Fibroblast of skin of scalp (primary cell): ENCODE measurements at places on chromosomes 2 and 18.

DNA sequence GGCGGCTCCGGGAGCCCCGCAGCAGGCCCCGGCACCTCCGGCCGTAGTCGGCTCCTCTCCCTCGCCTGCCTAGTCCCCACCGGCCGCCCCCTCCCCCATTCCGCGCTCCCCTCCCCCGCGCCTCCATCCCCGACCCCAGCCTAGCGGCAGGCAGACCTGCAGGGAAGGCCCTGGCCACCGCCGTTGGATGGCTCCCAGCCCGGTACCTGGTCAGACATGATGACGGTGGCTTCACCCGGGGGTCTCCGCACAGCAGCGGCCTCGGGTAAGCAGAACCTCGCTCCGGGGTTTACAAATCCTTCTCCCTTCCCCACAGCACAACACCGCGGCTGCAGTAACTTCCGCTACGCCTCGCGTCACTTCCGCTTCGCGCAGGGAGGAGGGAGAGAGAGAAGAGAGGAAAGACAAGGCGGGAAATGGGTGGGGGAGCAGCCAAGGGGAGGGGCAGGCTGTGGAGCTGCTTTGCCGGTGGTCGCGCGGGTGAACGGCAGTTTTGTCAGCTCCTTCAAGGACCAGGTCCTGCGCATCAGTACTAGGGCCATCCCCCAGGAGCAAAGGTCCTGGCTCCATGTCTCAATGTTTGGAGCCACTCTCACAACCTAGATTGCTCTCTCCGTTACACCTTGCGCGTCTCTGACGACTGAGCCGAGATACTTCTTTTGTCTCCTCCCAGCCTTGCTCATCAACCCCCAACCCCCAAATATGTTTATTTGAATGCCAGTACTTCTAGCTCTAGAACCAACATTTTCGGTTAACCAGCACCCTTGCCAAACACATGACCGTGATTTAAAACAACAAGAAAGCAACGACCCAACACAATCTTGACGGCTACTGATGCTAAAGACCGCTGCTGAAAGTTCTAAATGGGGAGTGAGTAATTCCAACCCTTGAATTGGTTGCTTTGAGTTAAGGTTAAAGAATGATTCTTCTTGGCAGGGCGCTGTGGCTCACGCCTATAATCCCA, at the start of gene SUMO1:
Gene SUMO1 (minus strand): TSS at position 364 of the 964 bp plus-strand sequence. CDS start 146 bp downstream, at position 218.
- DNase-seq, result peak; percentile 92

- peak; percentile 75 for DNase-seq
Observed at GRCh38 chr2:37635504-37636380, 35.7 kb downstream of the CDC42EP3 start.

- no peak for DNase-seq
Observed at GRCh38 chr2:141611176-141611571, 519.6 kb downstream of the LRP1B start.

- DNase-seq, result peak; percentile 91
Observed at GRCh38 chr2:226478109-226478809, 321.4 kb downstream of the IRS1 start.

GRCh38 chr2:186709529-186710450, 15.9 kb downstream of the FAM171B start:
- no peak for DNase-seq

DNA sequence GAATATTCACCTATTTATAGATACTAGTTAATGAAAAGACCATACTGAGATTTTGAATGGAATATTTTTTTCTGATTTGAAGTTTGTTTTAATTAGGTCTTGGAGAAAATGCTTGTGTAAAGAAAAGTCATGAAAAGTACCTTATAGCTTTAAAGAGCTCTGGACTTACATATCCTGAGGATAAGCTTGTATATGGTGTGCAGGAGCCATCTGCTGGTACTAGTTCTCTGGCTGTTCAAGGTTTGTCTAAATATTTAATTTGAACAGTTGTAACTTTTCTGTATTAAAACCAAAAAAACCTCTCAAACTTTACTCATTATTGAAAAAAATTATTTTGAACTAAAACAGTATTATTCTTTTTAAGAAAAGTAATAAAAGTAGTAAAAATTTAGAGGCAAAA, 50.1 kb downstream of the UBR3 start:
- DNase-seq, result peak; percentile 24

DNA sequence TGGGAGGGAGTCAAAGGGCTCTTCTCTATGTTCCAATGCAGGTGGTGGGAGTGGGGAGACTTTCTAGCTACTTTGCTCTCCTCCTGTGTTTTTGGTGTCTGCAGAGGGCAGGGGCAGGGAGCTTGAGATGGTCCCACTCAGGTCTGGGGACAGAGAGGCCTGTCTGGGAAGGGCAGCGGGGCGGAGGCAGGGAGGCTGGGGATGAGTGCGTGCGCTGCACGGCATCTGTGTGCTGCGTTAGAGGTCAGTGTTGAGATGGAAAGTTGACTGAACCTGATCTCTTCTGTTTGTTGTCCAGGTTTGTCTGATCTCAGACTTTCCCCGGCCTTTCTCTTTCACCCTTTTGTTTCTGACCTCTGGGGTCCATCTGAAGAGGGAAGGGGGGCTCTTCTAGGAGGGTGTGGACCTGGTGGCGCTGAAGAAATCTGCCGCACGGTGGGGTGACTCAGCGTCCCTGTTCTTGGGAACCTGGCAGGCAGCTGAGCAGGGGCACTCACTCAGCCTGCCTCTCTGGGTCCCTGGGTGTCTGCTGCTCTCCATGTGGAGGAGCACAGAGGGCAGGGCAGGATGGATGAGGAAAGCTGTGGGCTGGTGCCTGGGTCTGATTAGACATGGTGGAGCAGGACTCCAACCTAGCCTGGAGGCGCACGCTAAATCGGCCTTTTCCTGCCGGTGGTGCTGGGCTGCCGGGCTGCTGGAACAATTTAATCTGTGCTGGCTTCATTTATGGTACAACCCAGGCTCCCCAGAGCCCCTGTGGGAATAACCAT, 24.1 kb downstream of the IGFBP2 start:
- no peak for DNase-seq

- DNase-seq, result no peak
Observed at GRCh38 chr18:8011361-8011760, 444.2 kb downstream of the PTPRM start.

DNA sequence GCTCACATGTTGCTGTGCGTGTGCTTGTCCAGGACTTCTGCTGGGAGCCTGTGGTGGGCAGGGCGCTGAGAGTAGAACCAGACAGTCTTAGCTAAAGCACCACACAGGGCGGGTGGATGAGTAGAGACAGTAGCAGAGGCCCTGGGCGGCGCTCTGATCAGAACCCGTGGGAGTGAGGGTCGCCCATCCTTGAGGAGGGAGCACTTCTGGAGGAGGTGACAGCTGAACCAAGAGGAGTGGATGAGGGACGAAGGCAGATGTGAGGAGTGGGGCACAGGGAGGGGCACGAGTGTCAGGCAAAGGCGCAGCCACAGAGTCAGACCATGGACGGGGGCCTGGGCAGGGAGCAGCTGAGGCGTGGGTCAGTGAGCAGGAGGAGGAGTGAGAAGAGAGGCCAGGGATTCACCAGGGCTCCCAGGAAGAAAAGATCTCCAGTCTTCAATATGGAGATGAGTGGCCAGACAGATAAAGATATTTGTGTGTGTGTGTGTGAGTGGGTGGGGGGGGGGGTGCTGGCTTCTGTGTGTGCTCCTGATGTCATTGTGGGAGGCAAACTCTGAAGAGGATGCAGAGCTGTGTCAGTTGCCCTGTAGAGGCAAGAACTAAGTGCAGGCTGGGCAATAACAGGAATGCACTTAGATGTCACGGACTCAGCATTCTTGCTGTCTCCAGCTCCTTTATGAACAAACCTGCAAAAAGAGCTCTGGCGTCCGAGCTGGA, 79.6 kb downstream of the TPO start:
- no peak for DNase-seq

DNA sequence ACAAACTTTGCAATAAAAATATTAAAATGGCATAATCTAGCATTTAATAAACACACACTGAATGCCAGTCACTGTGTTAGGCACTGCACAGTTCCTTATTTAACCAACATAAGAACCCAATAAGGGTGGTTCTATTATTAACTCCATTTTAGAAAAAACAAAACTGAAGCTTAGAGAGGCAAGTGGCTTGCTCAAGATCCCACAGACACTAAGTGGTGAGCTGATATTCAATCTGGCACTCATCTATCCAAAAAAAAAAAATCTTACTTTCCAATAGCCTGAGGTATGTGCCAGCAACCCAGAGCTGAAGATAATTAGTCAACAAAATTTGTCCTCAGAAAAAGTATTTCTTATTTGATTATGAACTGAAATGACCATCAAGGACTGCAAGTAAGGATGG, 799 bp downstream of the CYTIP start:
- no peak for DNase-seq

GRCh38 chr2:11203480-11203879, 48.2 kb downstream of the SLC66A3 start:
- peak; percentile 47 for DNase-seq

DNA sequence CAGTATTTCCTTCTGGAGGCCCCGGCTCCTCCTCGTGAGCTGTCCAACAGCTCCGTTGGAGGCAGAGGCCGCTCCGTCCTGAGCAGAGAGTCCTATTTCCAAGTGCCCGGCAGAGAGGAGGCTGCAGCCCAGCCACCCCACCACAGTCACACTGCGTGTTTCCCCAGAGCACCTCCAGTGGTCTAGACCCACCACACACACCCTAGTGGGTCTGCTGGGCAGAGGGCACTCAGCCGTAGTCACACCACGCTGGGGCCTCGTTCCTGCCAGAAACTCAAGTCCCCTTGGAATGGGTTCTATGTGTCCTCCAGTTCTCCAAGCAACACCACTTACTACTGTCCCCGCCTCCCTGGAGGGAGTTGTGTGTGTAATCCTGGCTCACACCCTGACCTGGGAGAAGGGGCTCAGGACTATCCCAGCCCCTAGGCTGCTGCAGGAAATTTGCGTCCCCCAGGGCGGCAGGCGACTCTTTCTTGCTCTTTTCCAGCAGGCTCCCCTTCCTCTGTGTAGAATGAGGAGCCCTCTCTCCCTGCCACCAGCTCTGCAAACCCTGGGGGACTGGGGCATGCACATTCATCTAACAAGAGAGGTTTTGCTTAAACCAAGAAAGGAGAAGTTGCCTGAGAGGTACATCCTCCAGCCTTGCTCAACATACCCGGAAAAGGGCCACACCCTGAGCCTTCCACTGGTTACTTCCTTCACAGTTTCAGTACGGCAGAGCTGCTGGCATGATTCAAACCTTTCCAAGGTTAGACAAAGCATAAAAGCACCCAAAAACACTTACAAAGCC, 114.1 kb downstream of the NDUFA10 start:
- DNase-seq, result no peak

DNA sequence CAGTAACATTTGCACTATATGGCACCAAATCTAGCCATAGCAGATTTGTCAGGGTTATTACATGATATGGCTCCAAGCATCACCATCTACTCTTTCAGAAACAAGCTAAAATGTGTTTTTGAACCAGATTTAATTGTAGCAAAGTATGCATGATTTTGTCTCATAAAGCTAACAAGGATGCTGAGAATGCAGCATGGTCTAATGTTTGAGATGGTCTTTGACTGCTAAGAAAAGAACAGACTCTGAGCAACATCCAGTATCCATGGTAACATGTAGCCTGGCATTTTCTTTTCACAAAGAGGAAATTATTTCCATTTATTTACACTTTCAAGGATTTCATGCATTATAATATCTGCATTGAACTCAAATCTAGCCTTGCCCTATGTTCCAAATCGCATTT, 206.5 kb downstream of the PDE1A start:
- no peak for DNase-seq

DNA sequence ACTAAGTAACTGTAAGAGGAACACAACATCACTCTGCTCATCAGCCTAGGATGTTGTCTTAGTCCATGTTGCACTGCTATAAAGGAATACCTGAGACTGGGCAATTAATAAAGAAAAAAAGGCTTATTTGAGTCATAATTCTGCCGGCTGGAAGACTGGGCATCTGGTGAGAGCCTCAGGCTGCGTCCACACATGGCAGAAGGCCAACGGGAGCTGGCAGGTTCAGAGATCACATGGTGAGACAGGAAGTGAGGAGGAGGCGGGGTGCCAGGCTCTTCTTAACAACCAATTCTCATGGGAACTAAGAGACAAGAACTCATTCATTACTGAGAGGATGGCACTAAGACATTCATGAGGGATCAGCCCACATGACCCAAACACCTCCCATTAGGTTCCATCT, 46.8 kb downstream of the EPG5 start:
- DNase-seq, result peak; percentile 42

- no peak for DNase-seq
Observed at GRCh38 chr18:63850636-63851035, 36.9 kb upstream of the SERPINB2 start.

DNA sequence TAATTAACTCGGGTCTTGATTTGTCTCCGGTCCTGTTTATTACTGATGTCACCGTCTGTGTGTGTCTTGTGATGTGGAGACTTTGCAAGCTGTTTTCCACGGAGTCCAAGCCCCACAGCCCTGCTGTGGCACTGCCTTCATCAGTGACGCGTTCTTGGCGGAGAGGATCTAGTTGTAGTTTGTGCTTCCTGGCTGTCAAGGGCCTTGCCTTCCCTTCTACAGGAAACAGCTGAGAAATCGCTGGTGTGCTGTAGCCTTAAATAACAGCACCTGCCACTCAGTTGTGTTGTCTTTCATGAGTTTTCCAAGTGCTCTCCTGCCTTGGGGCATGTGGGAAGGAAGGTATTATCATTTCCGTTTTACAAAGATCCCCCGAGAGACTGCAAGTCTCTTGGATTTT, 26.3 kb downstream of the CTIF start:
- DNase-seq, result no peak

GRCh38 chr2:131488306-131489205, 3.6 kb downstream of the MZT2A start:
- no peak for DNase-seq

DNA sequence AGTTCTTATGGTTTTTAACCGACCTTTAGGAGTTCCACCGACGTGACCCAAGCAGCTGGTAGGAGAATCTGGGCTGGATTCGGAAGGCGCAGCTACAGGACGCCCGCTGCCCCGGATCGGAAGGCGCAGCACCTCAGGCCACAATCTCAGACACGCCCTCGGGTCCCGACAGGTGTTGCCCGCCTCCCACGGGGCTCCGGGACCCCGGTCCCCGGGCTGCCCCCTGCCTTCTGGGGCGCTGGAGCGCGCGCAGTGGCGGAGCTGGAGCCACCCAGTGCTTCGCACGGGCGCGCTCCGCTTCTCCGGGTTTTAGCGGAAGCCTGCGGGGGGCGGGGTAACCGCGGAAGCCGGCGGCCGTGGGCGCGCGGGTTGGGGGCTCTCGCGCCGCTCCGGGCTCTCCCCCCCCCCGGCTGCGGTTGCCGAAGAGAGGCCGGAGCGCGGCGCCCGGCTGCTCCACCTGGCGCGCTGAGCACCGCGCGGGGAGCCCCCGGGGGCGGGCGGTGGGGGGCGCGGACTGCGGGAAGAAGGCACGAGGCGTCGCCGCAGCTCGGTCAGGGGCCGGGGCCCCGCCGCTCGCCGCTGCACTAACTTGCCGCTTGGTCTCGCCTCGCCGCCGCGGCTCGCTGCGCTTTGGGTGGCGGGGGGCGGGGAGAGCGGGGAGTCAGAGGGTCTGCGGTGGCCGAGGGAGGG, 718.8 kb downstream of the DPP10 start:
- DNase-seq, result no peak
